RWPE2 (cell line): ENCODE measurements at places on chromosomes 2 and 18.
A peak's percentile ranks its signal among the peaks of the same experiment; 100 is the strongest.

GRCh38 chr2:199118673-199119112 is 339.0 kb downstream of the SATB2 start:
- DNase-seq, result no peak

DNA sequence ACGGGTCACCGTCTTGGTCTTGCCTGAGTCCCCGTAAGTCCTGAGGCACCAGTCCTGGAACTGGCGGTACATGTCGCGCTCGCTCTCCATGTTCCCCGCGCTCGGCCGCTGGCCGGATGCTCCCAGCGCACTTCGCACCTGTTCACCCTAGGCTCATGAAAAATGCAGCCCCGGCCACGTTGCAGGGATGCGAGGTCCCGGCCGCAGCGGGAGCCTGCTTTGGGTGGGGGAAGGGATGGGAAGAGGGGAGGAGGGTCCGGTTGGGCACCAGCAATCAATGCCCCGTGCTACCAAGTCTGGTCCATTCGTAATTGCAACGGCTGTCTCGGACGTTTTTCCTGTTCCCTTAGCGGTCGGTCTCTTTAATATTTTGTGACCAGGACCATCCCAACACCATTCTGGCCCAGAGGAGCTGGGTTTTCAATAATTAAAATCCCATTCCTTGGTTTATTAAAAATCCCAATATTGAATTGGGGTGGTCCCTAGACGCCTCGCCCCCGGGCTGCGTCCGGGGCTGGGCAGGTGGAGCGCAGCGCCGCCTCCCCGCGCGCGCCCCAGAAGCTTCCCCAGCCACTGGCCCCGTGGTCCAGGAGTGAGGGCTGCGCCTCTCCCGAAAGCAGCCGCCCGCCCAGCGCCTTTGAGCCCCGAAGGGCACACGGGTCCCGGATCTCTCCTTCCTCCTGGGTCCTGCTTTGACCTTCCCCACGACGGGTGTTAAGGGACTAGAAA is 1.4 kb downstream of the NOL4 start:
- no peak for DNase-seq

- no peak for DNase-seq
Observed at GRCh38 chr2:63834401-63834800, 7.3 kb upstream of the UGP2 start.

GRCh38 chr2:26245810-26246209 is 1.1 kb downstream of the HADHB start:
- DNase-seq, result no peak

DNA sequence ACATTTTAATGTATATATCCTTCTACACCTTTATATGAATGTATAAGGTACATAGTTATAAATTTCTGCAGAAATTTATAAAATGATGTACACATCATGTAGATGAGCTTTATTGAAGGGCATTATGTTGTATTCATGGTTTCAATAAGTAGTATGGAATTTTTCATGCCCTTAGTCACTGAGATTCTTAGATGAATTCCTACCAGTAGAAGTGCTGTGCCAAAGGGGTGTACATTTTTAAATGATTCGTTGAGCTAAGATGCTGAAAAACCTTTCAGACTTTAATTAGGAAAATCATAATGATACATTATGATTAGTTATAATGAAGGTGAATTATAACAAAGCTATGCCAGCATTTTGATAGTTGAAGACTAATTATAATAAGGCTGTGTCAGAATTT is 115.2 kb downstream of the ZNF236 start:
- no peak for DNase-seq

- DNase-seq, result no peak
Observed at GRCh38 chr18:79988071-79988450, 302 bp downstream of the TXNL4A start.

DNA sequence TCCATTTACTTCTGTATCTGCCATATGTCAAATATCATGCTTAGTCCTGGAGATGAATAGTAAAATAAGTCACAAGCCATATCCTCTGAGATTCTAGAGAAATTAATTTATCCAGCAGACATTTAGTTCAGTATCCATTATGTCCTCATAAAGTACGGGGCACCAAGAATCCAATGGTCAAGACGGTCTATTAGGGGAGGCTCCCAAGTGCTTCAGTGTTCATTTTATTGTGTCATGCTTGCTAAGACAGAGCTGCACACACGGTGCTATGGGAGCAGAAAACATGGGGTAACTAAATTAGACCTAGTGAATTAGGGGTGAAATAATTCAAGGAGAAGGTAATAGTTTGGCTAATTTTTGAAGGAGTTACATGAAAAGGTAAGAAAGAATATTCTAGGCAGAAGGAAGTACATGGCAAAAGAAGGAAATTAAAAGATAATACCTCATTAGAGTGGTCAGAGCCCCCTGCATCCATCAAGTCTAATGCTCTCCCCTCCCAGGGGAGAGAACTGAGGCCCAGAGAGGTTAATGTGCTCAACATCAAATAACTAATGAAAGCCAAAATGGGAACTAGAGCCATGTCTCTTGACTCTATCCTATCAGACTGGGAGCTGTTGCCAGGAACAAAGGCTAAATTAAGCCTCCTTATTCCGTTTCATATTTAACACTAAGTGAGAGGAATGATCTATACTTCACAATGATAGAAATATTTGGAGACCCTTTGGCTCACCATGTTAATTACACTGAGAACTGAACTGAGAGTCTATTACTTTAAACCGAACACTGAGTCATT is 358.7 kb downstream of the LRRTM1 start:
- DNase-seq, result no peak

GRCh38 chr2:146927080-146927711 is 917.6 kb upstream of the ACVR2A start:
- DNase-seq, result no peak

DNA sequence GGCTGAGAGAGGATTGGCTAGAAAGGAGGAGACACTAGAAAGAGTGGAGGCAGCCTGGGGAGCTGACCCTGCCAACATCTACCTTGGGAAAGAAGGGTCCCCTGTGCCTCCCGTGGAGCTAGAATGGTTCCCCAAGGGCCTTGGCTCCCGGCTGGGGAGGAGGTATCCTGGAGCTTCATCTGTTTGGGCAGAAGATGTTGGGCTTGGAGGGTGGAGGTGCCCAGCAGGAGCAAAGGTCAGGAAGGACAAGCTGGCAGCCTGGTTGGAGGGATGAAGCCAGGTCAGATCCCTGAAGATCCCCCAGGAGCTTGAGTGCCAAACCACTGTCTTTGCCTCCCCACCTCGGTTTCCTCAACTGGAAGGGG is 2.9 kb downstream of the ATP6V1B1 start:
- no peak for DNase-seq

DNA sequence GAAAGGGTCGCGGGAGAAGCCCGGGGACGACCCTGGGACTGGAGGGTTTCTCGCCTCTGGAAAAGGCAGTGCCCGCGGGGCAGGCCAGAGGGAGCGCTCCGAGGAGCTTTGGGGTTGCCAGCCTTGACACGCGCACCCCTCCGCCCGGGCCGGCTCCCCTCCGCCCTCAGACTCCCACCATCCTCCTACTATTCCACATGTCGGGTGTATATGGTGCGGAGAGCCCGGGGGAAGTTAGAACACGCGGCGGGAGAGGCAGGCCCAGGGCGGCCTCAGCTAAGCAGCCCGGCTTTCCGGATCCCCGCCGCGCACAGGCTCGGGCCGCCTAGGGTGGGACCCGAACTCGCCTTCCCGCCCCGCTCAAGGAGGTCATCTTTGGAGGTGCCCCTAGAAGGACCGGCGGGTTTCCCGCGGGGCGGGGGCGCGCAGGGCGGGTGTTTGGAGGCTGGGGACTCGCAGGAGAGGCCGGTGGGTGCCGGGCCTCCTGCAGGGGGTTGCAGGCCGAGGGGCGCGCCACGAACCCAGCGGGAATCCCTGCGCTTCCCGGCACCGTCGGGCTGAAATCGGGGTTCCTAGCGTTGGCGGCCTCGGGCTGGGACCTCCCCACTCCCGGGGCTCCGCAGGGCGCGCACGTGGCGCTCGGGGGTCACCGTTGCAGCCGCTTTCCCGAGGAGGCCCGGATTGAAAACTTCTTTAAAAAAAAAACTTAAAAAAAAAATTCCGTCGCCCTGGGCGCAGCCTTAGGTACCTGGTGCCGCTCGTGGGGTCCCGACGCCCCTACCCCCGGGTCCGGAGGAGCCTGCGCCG is 3.7 kb downstream of the NFATC1 start:
- DNase-seq, result no peak

- no peak for DNase-seq
Observed at GRCh38 chr2:154495455-154495868, 203.0 kb upstream of the KCNJ3 start.

DNA sequence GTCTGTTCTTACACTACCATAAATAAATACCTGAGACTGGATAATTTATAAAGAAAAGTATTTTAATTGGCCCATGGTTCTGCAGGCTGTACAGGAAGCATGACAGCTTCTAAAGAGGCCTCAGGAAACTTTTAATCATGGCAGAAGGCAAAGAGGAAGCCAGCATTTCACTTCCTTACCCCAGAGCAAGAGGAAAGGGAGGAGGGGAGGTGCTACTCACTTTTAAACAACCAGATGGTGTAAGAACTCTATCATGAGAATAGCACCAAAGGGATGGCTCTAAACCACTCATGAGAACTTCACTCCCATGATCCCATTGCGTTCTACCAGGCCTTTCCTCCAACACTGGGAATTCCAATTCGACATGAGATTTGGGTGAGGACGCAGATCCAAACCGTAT is 344.4 kb upstream of the SLC39A10 start:
- no peak for DNase-seq

GRCh38 chr18:34039611-34040010 is 185.1 kb downstream of the NOL4 start:
- no peak for DNase-seq

- DNase-seq, result no peak
Observed at GRCh38 chr2:39243469-39244123, at the start of gene CDKL4. Gene CDKL4, minus strand, starts transcription at chr2:39243970.

- no peak for DNase-seq
Observed at GRCh38 chr18:22276334-22276713, 106.9 kb downstream of the GATA6 start.

DNA sequence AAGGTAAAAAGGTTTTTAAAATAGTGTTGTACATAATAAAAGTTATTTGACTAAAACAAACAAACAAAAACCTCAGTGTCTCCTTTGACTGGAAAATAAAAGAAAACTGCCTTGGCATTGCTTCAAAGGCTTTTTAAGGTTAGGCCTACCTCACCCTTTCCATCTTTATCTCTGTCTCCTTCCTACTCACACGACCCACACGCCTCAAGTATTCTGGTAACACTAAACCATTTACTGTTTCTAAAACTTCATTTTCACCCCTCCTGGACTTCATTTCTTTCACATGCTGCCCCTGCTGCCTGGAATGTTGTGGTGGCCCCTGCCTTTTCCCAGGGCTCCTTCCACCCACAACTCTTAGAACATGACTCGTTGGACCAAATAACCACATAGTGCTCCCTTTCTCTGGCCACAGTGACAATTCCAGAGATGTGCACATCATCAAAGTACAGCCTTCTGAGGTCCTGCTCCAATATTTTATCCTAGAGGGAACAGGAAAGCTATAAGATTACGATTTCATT is 54.0 kb downstream of the ERBB4 start:
- DNase-seq, result no peak

DNA sequence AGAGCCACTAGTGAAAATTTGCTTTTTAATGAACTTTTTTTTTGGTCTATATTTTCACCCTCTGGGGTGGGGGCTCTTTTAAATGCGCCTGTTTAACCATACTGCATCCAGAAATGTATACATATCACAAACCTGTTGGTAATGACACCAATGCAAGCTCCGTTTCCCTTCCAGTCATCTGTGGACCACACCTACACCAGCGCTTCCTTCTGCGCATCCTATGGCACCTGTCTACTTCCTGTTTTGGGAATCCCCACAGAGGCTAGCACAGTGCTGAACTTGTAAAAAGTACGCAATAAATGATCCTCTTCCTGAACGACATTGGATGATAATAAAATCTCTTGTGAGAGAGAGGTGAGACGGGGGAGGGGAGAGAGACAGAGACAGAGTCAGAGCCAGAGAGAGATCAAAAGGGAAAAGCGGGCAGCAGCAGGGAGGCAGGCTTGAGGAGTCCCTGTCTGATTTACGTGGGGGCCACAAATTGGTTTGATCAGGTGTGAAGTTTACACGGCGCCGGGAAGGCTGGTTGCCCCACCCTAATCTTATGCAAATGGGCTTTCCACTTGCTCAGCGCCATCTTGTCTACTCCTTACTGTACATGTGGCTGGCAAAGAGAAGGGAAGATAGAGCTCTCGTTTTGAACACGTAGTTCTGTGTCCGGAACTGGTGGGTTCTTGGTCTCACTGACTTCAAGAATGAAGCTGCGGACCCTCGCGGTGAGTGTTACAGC is 38.1 kb upstream of the SLC38A11 start:
- DNase-seq, result no peak

GRCh38 chr2:203578759-203579643 is 43.9 kb upstream of the RAPH1 start:
- peak; percentile 84 for DNase-seq

- DNase-seq, result no peak
Observed at GRCh38 chr18:22001912-22002487, 167.4 kb upstream of the GATA6 start.

DNA sequence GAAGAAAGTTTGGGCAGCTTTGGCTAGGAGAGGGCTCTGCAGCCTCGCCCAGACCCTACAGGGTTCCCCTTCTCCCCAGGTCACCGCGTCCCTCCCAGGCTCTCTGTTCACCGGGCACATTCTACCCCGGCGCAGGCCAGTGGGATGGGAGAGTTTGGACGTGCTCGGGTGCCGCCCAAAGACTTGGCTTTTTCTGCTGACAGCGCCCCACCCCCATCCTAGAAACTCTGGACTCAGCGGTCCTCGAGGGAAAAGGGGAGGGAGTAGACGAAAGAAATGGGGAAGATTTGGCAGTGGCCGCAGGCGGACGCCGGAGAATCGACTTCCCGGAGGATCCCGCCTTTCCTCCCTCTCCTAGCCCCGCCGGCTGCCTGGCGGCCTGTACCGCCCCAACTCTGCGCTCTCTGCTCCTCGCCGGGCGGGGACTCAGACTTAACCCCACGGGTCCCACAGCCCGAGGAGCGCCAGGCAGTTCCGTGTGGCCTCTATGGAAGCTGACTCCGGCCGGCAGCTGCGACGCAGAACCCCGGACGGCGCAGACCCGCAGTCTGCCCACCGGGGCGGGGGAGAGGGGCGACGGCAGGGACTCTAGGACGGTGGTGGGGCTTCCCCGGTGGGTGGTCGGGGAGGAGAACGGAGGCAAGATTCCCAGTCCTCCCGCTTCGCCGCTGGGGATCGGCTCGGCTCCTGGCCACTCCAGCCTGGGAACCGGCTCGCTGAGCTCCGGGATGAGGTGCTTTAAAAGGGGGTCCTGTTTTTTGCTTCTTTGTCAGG is 863 bp upstream of the SIX2 start:
- DNase-seq, result no peak

- no peak for DNase-seq
Observed at GRCh38 chr2:241179899-241180298, 8.6 kb upstream of the ANO7 start.

DNA sequence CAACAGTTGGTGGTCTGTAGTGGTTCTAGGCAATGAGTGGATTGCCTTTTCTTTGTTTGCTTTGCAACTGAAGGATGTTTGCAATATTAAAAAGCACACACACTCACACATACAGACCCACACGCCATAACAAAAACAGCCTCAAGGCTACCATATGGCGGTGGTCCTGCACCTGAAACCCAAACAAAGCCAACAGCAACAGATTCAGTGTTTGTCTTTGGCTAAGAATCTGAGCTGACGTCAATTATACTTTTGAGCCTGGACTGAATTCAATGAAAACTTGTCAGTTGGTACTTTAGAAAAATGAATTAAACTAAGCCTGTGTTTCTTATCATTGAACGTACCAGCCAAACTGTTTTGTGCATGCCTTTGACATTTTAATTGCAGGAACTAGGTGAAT is 65.0 kb upstream of the NYAP2 start:
- DNase-seq, result no peak

- DNase-seq, result no peak
Observed at GRCh38 chr2:112343827-112344585, 68.6 kb downstream of the ZC3H6 start.

- no peak for DNase-seq
Observed at GRCh38 chr18:50627594-50628532, 68.0 kb downstream of the MAPK4 start.
